Amygdala (tissue), 56 donors: ENCODE measurements at places on chromosomes 4 and X.

GRCh38 chrX:37779857-37780256, at the start of gene CYBB:
CYBB (plus strand) TSS chrX:37780059; CDS start chrX:37780078, 19 bp downstream.
- no peak for DNase-seq

GRCh38 chr4:2551118-2551517, 14.7 kb downstream of the FAM193A start:
- no peak for DNase-seq

GRCh38 chrX:136546371-136546781, 14.4 kb downstream of the VGLL1 start:
- no peak for DNase-seq

DNA sequence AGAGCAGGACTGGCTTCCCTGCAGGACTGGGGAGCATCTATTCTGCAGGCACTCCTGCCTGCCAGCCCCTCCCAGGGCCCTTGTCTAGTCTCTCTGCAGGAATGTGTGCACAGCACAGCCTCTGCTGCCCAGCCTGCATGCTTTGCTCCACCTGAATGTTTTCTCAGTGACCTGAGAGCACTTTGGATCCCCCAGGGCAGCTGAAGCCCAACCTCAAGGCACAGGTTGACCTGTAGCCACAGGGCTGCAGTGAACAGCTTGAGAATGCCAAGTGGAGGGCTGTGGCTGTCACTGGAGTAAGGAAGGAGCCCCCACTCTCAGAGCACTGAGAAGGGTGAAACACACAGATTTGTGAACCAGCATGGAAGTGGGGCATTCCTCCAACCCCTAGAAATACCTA, 760.2 kb downstream of the STIM2 start:
- DNase-seq, result no peak

- DNase-seq, result no peak
Observed at GRCh38 chr4:37324546-37324945, 80.0 kb downstream of the NWD2 start.

DNA sequence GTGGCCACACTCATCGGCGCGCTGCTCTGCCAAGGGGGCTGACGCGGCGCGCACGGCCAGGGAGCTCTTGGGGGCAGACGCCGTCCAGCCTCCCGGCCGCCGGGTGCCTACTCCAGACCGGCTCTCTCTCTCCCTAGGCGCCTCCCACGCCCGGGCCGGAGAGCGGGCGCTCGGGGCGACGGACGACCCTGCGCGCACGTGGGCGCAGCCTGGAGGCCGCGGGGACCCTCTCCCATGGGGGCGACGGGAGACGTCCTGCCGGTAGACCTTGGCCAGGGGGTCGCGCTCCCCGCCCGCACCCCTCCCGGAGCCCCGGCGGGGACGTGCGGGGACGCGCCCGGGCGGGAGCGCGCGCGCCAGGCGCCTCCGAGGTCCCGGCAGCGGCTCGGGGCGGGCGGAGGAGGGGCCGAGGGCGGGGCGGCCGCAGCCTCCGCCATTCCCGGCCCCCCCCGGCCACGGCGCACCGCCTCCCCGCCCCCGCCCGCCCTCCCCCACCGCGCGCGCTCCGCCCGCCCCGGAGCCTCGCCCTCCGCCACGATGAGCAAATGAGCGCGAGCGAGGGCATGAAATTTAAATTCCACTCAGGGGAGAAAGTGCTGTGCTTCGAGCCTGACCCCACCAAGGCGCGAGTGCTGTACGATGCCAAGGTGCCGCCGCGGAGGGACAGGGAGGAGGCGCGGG, at the start of gene MSL3:
Gene MSL3 (plus strand): TSS at position 519 of the 681 bp plus-strand sequence. CDS start 27 bp downstream, at position 546.
- no peak for DNase-seq

DNA sequence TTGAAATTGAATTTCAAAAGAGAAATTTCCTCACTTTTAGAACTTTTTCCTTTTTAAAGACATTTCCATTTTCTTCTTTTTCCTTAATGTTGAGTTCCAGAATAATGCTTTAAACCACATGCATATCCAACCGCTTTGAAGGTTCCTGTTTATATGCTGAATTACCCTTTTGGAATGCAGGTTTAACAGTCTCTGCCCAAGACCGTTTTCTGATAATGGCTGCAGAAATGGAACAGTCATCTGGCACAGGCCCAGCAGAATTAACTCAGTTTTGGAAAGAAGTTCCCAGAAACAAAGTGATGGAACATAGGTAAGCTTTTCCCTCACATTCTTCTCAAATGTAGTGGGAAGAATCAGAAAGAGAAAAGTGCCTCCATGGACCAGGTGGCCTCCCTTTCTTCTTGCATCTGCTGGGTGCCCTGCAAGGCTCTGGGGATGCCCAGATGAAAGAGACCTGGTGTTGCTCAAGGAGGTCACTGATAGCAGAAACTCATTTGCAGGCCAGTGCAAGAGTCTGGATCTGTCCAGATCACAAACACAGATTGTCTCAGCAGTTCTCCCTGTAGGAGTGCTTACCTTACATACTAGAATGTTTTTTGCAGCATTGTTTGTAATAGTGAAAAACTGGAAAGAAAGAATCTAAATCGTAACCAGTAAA, 42.9 kb downstream of the MOSPD2 start:
- DNase-seq, result no peak

DNA sequence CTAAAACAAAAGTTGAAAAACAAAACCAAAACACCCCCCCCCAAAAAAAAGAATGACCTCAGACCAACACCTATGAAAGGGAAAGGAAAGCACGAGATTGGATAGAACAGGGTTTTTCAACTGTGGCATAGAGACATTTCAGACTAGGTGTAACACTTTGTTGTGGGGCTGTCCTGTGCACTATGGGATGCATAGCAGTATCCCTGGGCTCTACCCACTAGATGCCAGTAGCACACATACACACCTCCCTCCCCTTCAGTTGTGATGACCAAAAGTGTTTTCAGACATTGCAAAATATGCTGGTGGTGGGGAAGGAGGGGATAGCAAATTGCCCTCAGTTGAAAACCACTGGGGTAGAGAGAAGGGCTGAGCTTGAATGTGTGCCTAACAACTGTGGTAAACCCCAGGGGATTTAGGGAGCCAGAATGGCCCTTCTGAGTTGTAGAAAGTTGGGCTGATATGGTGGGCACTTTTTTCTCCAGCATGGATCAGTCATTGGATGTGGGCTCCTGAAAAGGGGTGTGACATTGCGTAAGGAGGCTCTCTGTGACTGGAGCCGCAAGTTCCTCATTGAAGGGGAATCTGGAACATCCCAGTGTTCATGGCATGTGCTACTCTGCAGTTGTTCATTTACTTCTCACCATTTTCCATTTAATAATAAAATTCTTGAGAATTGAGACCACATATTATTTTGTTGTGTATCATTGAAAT, 8.8 kb upstream of the GEMIN8 start:
- no peak for DNase-seq

- no peak for DNase-seq
Observed at GRCh38 chr4:169849456-169849855, 91.7 kb upstream of the HPF1 start.

DNA sequence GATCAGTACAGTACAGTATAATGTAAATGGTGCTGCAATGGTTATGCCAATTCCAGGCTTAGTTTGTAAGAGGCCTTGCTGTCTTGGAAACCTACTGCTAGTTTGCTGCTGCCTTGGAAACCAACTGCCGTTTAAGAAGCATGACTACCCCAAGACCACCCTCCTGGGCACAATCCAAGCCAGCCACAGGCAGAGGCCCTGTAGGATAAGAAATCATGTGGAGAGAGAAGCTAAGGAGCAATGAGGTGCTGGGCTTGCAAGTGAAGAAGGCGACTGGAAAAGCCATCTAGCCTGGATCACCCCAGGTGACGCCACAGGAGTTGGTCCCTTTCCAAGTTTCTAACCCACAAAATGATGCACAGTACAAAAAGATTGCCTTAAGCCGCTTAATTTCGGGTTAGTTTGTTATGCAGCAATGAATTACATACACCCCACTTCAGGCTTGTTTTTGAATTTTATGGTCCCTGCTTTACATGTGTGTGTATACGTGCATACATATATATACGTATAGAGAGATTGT, 16.9 kb downstream of the ZFP42 start:
- DNase-seq, result no peak

DNA sequence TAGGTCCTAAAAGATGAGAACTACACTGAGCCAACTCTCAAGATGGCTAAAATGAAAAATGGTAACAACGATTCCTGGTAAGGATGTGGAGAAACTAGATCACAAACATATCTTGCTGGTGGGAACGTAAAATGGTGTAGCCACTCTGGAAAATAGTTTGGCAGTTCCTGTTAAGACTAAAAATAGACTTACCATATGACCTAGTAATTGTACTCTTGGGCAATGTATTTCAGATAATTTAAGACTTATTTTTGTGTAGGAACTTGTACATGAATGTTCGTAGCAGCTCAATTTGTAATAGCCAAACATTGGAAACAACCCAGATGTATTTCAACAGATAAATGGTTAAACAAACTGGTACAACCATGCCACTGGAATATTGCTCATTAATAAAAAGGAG, 106.2 kb downstream of the HDAC8 start:
- no peak for DNase-seq

- no peak for DNase-seq
Observed at GRCh38 chrX:24282381-24283126, 31.3 kb downstream of the SUPT20HL2 start.

GRCh38 chr4:83546786-83547185, 10.9 kb downstream of the GPAT3 start:
- no peak for DNase-seq

- DNase-seq, result no peak
Observed at GRCh38 chr4:105002278-105002677, 144.4 kb upstream of the TET2 start.

GRCh38 chr4:112736718-112737135, 99.8 kb downstream of the LARP7 start:
- no peak for DNase-seq

- DNase-seq, result no peak
Observed at GRCh38 chr4:119016636-119017035, 119.0 kb upstream of the MYOZ2 start.

- no peak for DNase-seq
Observed at GRCh38 chrX:903116-903515, 272.5 kb downstream of the SHOX start.

DNA sequence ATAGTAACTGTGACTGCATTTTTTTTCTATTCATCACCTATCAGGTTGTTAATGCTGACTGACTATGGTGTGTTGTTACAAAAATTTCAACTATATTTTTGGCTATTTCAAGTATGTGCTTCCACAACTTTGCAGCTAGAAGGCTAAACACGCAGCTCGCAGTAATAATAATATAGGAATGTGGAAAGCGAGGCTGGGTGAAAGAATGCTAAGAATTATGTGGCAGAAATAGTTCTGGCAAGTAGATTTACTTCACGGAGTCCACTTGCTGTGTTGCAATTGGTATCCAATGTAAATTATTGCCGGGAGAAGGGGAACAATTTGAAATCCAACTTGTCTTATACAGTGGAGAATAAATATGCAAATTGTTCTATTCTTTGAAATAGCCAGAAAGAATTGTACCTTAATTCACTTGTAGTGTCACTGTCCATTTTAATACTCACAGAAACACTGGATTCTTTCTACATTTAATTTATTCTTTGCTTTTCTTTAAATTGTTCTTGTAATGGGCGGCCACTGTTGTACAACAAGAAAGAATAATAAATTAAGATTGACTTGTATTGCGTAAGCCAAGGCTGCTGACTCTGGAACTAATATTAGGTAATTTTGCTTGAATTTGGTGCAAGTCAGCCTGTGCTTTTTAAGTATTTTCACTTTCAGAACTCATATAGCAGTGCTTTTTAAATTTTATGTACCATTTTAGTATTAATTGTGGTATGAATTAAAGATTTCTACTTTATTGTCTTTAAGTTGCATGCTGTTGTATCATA, 154.9 kb downstream of the FRMPD4 start:
- DNase-seq, result no peak

- DNase-seq, result no peak
Observed at GRCh38 chrX:15233416-15234015, 36.4 kb downstream of the ASB9 start.

- DNase-seq, result no peak
Observed at GRCh38 chr4:70709611-70710205, 12.1 kb upstream of the RUFY3 start.

- DNase-seq, result no peak
Observed at GRCh38 chr4:186584912-186585311, 29.5 kb upstream of the MTNR1A start.

DNA sequence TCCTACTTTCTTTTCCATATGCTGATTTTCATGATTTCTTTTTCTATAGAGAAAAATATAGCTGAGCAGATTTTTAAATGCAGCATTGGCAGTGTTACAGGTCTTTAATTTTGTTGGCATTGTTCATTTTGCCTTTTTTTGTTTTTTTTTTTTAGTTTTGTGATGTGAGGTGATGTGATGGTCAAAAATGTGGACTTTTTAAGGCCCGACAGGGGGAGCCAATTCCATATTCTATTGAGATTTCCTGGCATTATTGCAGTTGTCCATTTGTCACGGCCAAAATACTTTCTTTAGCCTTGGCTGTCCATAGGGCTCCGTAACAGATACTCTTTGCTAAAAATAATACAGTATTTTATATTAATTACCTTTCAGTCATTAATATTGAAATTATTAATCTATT, 47.8 kb downstream of the SLIT2 start:
- no peak for DNase-seq

- DNase-seq, result no peak
Observed at GRCh38 chrX:118675326-118675965, 52.0 kb upstream of the IL13RA1 start.

GRCh38 chr4:18242919-18243693, 221.6 kb upstream of the LCORL start:
- no peak for DNase-seq

GRCh38 chrX:30414144-30414543, 105.0 kb upstream of the NR0B1 start:
- no peak for DNase-seq

DNA sequence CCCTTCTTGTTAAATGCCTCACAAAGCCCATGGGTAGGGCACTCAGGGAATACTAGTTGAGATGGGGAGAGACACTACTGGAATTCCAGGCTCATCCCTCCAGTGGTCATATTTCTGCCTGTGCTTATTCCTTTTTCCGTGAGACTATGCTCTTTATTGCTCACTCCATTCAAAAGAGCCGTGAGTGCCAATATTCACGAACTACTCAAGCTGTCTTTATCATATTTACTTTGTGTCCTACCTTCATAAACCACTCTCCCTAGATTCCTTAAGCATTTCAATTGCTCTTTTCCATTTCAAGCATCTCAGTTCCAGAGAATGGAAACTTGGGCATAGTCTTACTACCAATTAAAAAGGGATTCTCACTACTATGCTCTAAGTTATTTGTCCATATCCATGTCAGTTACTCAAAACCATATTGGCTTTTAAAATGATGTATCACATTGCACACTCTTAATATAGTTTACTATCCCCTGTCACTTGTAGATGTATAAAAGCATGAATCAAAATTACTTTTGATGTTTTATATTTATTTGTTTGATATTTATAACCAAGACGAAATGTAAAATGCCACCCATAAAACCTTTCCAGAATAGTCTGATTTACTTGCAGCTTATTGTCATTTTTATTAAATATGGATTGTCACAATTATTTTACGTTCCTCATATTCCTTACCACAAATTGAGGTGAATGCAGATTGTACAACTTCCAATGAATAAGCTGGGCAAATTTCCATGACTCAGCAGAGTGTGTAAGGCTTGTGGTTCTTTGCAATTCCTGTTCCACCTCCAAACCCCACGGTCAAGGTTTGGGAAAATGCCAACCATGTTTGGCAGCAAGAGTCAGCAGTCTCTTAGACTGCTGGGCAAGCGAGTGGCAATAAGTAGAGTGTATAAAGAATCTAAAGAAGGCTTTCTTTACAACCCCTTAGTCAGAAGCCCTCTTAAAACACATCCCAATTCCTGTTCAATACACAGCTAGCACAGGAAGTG, 24.4 kb downstream of the ENOX2 start:
- DNase-seq, result peak; percentile 0

- DNase-seq, result no peak
Observed at GRCh38 chr4:7155590-7156071, 36.7 kb upstream of the SORCS2 start.
